Ammon's horn (tissue), 1 donor: ENCODE measurements at places on chromosomes 16 and 17.

DNA sequence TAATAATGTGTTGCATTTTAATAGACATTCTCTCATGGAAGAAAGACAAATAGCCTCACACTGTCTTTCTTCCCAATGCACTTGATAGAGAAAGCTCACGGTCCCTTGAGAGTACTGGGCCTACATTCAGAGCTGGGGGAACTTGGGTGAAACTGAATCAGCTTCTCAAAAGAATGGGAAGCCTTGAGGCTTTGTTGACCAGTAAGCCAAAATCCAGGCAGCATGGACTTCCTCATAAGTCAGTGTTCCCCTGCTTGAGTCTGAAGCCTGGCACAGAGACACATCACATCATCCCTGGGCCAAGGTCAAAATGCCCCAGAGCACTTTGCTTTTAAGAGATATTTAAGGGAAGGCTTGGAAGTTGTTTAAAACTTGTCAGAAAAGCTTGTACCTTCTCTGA lies 302.2 kb upstream of the SALL1 start:
- DNase-seq, result peak; percentile 34

- DNase-seq, result no peak
Observed at GRCh38 chr17:50350733-50351132, 4.8 kb downstream of the XYLT2 start.

DNA sequence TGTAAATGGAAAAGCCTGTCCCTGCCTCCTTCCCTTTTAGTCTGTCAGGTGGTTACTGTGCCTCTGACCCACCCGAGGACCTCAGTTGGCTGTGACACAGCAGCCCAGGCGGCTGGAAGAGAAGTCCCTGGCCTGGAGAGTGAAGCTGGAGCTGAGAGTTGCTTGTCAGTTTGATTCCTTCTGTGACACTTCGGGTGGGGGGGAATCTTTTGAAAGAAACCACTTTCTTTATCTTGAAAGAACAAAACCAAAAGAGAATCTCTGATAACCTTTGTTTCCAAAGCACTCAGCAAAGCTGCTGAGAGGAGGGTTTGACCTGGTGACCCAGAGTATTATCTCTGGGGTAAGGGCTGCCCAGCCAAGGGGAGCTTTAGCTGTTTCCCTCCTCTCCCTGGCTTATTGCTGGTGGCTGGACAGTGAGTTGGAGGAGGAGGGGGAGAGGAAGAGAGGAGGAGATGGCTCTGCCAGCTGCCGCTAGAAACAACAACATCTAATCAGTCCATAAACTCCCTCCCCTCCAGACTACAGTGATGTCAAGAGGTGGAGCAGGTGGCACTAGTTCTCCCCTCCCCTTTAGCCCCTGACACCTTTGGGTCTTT lies 34.0 kb downstream of the YPEL2 start:
- DNase-seq, result peak; percentile 87

GRCh38 chr16:71929048-71929447 lies 33.7 kb downstream of the IST1 start:
- DNase-seq, result peak; percentile 41

- DNase-seq, result no peak
Observed at GRCh38 chr16:1723450-1724147, 17.6 kb downstream of the MAPK8IP3 start.

DNA sequence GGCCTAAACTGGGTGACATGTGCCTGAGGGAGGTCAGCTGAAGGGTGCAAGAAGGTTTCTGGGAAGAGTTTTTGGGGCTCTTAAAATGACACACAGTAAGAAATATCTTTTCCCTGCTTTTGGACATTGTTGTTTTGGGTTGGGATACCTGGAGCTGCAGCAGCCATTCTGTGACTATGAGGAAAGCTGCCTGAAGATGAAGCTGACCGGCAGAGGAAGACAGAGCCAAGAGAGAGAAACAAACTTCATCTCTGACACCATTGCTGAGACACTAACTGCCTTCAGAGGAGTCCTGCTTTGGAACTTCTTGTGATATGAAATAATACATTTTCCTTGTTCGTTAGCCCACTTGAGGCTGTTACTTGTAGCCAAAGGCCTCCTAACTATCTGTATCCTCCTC lies 8.8 kb upstream of the WNT3 start:
- DNase-seq, result no peak

GRCh38 chr16:75620326-75621169 lies 2.5 kb downstream of the ADAT1 start:
- DNase-seq, result no peak

DNA sequence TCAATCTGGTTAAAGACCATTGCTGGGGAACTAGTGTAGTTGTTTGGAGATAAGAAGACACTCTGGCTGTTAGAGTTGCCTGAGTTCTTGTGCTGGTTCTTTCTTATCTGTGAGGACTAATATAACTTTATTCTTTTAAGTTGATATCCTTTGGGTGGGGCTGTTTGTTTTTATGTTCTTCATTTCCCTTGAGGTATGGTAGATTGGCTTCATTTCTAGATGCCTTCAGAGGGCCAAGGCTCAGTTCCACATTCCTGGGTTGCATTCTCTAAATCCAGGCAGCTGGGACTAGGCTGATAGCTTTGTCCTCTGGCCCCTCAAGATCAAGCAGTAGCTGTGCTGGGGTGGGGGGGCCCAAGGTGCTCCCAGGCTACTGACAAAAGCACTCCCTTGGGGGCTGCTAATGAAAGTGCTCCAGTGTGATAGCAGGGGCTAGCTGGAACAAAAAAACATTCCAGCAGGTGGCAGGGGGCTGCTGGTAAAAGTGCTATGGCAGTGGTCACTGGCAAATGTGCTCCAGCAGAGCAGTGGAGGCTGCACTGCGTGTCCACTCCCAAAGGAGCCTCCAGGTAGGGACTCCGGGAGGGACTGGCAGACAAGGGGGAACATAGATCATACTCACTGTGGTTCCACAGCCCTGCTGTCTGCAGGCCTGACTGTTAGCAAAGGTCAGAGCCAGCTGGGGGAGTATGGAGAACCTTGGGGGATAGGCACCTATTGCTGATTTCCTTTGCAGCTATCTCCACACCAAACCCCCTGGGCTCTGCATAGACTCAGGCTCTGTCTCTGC lies 45.9 kb upstream of the KCNJ16 start:
- DNase-seq, result no peak

DNA sequence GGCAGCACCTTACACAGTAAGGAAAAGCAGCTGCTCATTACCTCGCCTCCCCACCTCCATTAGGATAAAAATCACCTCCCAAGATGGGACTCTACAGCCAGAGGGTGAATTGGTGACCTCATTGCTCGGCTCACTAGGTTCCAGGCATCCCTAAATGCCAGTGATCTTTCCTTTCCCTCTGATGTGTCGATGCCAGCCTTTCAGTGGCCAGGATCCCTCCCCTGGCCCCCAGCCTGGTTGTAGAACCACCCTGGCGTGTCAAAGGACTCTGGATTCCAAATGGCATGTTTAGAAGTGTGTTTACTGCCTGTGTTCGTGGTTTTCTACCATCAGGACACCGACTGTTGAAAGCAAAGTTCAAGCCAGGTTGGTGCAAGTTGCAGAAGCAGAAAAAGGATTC lies 72.1 kb upstream of the LYRM9 start:
- DNase-seq, result no peak

DNA sequence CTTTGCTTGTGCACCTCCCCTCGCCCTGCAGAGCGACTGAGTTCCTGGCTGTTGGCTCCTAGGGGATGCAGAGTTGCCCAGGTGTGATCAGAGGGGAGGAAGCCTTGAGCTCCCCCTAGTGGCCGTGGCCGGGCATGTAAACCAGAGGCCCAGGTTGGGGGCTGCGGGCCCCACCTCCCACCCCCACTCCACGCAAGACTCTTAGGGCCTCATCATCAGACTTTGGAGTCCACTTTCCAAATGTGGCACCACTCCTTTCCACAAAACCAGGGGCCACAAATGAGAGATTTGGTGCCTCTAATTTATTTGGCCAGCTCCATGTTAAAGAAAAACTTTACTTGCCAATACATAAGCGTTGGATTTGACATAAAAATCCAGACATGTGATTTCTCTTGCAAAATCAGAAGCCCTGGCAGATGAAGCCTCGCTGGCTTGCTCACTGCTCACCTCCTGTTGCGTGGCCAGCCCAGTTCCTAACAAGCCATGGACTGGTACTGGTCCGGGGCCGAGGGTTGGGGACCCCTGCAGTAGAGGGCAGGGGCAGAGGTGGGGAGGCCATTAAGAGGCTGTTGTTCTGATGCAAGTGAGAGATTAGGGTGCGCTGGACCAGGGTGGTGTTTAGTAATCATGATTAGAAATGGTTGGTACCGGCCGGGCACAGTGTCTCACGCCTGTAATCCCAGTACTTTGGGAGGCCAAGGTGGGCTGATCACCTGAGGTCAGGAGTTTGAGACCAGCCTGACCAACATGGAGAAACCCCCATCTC lies 28.7 kb upstream of the GAS7 start:
- peak; percentile 36 for DNase-seq

- DNase-seq, result no peak
Observed at GRCh38 chr17:6420173-6420641, 14.7 kb downstream of the AIPL1 start.

- DNase-seq, result no peak
Observed at GRCh38 chr16:17320009-17320408, 150.8 kb downstream of the XYLT1 start.

DNA sequence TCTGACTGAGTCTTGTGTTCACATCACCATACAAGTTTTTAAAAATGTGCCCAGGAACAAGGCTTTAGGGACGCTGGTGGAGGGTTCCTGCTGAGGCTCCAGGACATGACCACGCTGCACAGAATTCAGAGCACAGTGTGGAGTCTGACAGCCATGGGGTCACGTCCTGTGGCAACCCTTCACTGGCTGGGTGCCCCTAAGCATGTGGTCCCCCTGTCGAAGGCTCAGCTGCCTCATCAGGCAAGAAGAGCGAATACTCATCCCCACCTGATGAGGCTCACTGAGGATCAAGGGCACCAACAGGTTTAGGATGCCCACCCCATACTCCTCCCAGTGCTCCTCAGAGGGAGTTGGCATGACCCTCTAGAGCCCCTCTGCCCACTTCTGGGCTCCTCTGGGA lies 5.9 kb downstream of the PNMT start:
- DNase-seq, result no peak

DNA sequence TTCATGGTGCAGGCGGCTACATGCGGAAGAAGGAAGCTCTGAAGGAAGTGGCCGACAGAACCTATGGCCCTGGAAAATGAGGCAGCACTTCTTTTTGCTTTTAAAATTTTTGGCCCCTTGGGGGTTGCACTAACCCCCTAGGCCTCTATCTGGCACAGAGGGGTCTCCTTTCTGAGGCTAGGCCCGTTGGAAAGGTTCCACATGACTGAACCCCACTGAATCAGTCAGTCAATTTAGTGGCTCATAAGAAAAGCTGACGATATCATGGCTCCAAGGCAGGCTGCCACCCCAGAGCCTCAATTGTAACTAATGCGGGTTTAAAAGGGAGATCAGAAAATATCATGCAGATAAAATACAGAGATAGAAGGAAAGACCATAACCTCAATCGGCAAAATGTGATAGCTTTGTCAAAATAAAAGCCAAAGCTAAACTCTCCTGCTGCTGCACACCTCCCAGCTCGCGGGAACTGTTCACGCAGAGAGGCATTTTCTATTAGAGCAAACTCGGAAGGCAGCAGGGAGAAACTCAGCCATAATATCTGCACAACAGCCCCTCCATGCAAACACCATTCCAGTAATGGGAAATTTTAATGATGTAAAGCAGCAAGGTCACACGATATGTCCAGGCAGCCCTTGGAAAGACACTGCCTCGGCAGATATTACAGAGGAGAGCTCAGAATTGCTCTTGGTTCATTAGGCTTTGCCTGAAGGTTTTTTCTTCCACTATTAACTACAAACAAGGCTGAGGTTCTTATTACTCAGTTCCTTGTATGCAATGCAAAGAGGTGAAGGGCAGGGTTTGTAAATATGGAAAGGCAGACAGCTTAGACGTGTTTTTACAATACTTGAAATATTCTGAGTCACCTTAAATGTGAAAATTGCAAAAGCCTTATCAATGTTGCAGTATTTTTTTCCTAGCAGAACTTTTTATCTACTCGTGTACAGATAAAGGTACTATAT lies 200.4 kb upstream of the PMFBP1 start:
- no peak for DNase-seq

DNA sequence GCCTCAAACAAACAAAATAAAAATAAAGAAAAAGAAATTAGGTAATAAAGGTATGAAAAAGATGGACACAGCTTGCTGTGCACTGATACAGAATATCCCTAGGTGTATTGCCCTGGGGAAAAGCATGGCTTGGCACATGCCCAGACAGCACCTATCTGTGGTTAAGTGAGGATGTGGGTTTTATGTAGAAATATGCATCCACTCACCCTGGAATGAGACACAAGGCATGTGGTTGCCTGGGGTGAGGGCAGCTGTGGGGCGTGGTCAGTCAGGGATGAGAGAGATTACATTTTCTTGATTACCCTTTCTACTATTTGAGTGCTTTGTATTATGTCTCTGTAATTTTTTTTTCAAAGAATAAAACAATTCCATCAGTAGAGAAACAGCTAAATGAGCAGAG lies 6.9 kb downstream of the PLLP start:
- no peak for DNase-seq

DNA sequence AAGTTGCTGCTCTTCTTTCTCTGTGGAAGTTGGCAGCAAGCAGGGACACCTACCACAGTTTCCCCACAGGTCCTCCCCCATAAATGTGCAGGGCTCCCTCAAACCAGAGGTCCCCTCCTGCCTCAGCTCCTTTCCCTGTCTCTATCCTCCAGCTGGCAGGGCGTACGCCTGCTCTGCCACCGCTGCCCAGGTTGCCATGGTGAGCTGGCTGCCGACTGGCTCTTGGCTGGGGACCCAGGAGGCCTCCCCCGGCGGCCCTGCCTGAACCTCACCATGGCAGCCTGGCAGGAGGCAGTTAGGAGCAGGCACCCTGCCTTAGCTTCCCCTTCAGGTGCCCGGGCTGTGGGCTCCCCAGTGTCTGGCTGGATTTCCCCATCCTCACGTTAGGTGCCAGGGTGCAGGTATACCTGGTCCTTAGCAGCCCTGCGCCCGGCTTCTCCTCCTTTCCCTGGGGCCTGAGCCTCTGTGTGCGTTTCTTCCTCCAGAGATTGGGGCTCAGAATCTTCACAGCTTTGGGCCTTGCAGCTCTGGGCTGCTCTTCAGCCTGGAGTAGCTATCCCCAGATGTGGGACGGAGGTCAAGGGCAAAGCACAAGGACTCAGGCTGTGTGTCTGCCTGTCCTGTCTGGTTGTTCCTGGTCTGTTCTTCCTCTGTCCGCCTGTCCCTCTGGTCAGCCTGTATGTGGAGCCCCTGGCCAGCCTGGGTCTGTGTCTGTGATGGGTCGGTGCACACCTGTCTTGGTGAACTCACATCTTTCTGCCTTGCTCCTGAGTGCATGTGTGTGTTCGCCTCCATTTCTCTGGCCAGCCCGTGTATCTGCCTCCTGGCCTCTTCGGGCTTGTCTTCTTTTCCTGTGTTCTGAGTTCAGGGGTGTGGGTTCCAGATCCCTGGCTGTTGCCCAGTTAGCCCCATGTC lies 15.7 kb downstream of the GJD3 start:
- DNase-seq, result peak; percentile 89

GRCh38 chr17:73045724-73046123 lies 46.8 kb downstream of the SLC39A11 start:
- DNase-seq, result no peak
